ENCODE measurements at places on chromosomes 12 and 14.

GRCh38 chr14:28707814-28708213, 58.8 kb upstream of the FOXG1 start:
- H3K27ac ChIP-seq, result no peak overlapping the region
- H3K27me3 ChIP-seq, result no peaks in the 10 kb centered on the region
- H3K36me3 ChIP-seq, result no peaks in the 10 kb centered on the region
- no peak for DNase-seq

GRCh38 chr14:29166507-29166906, 399.9 kb downstream of the FOXG1 start:
- DNase-seq, result no peak
- H3K27me3 ChIP-seq, result peaks cover 5% of the 10 kb centered on the region
- H3K36me3 ChIP-seq, result no peaks in the 10 kb centered on the region
- H3K27ac ChIP-seq, result no peak overlapping the region
- H3K4me3 ChIP-seq, result no peak overlapping the region

GRCh38 chr12:125981610-125982253, 916.5 kb downstream of the AACS start:
- H3K27me3 ChIP-seq, result peaks cover 6% of the 10 kb centered on the region
- H3K4me3 ChIP-seq, result no peak overlapping the region
- H3K4me1 ChIP-seq, result peaks cover 4% of the 10 kb centered on the region
- DNase-seq, result no peak

DNA sequence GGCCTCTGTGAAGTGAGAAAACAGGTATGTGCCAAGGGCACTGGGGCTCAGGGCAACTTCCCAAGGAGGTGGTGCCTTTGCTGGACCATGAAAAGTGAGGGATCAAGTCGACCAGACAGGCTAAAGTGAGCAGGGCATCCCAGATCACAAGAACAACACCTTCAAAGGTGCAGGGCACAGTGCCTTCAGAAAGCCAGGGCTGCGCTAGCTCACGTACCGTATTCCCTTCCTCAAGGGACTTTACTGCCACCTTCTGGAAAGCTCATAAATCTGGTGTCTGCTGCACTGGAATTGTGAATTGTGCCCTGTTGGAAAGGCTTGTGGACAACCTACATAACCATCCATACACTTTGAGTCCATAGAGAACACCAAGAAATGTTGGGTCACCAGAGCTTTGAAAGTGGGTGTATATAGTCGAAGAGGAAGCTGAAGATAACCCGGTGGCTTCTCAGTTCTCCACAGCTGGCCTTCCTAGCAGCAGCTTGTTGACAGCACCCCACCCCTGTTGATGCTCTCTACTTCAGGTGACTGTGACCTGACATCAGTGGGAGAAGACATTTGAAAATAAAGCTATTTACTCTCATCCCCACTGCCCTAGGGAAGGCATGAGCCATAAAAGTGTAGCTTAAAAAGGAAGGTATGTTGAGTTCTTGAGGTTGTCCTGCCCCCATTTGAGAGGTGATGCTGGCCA, 24.5 kb downstream of the FIGNL2 start:
- no peak overlapping the region for H3K27ac ChIP-seq
- no peak for DNase-seq
- H3K27me3 ChIP-seq, result peaks cover 9% of the 10 kb centered on the region
- no peaks in the 10 kb centered on the region for H3K4me1 ChIP-seq
- H3K4me3 ChIP-seq, result no peak overlapping the region

- H3K4me1 ChIP-seq, result no peaks in the 10 kb centered on the region
- H3K36me3 ChIP-seq, result no peaks in the 10 kb centered on the region
- no peaks in the 10 kb centered on the region for H3K27me3 ChIP-seq
- no peak overlapping the region for H3K27ac ChIP-seq
- no peak for DNase-seq
- H3K4me3 ChIP-seq, result no peak overlapping the region
Measured at GRCh38 chr12:58602736-58603135, 317.6 kb downstream of the LRIG3 start.

GRCh38 chr14:25400607-25401206, 350.8 kb upstream of the STXBP6 start:
- H3K27me3 ChIP-seq, result no peaks in the 10 kb centered on the region
- no peaks in the 10 kb centered on the region for H3K4me1 ChIP-seq
- no peaks in the 10 kb centered on the region for H3K36me3 ChIP-seq
- DNase-seq, result no peak
- H3K4me3 ChIP-seq, result no peak overlapping the region

DNA sequence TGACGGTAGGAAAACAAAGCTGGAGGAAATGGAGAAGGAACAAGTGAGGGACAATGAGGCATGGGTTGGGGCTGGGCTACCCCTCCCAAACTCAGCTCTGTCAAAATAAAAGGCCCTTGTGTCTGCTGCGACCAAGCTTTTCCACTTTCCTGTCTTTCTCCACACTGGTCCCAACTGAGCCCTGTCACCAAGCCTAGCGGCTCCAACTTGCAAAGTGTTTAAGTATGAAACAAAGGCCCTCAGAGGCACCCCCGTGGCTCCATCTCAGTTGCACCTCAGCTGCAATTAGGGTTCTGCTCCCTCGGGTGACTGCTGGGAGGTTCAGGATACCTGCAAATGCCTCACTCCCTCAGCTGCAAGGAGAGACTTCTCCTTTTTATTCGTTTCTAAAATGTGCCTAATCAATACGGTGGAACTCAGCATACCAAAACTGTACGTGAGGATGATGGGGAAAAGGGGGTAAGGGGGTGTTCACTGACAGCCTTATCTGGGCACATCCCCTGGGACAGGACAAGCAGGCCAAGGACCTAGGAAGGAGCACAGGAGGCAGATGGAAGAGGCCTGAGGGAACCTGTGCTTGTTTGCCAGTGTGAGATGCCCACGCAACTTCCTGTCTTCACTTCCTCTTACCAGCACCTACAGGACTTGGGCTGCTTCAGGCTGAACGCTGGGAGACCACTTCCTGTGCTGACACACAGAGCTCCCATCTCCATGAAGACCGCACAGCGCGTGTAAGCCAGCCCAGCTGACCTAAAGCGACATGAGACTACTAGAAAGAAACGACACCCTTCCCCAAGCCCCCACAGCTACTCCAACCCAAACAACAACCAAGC, 8.9 kb downstream of the VAMP1 start:
- H3K4me3 ChIP-seq, result peak overlapping the region; percentile 29
- peaks cover 32% of the 10 kb centered on the region for H3K4me1 ChIP-seq
- no peaks in the 10 kb centered on the region for H3K36me3 ChIP-seq
- DNase-seq, result peak; percentile 71
- H3K27me3 ChIP-seq, result no peaks in the 10 kb centered on the region

DNA sequence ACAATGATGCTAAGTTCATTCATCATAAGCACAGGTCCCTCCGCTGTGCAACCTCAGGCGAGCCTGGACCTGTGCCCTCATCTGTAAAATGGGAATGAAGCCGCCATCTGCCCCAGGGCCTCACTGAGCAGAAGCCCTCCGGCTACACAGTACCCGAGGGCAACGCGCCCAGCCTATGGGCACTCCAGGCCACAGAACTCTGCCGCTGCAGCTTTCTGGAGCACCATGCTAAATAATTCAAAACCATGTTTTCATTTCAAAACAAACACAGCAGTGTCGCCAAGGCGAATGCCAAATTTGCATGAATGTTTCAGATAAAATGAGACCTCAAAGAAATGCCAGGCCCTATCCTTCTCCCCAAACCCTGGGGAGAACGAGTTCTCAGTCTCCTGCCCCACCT, 4.0 kb downstream of the NCOR2 start:
- H3K4me1 ChIP-seq, result peaks cover 66% of the 10 kb centered on the region
- H3K27me3 ChIP-seq, result no peaks in the 10 kb centered on the region
- no peak overlapping the region for H3K4me3 ChIP-seq
- H3K36me3 ChIP-seq, result no peaks in the 10 kb centered on the region
- H3K27ac ChIP-seq, result no peak overlapping the region

DNA sequence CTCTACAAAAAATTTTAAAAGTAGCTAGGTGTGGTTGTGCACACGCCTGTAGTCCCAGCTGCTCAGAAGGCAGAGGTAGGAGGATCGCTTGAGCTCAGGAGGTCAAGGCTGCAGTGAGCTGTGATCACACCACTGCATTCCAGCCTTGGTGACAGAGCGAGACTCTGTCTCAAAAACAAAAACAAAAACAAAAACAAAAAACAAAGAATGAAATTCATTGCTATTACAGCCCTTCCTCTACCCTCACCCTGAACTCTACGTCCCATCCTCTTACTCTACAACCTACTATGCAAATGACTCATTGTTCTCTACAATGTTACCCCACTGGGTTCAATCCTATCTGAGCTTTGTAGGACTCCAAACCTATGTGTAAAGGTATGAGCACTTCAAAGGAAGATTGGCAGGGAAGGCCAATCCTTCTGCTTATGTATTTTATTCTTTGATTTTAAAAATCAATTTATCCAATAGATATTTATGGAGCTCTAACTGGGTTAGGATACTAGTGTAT, 39.3 kb downstream of the NINJ2 start:
- no peak for DNase-seq
- H3K36me3 ChIP-seq, result no peaks in the 10 kb centered on the region

- H3K27ac ChIP-seq, result no peak overlapping the region
- H3K4me1 ChIP-seq, result no peaks in the 10 kb centered on the region
- H3K36me3 ChIP-seq, result no peaks in the 10 kb centered on the region
- no peaks in the 10 kb centered on the region for H3K27me3 ChIP-seq
- no peak for DNase-seq
- no peak overlapping the region for H3K4me3 ChIP-seq
Measured at GRCh38 chr12:104534162-104534856, 77.6 kb downstream of the CHST11 start.

DNA sequence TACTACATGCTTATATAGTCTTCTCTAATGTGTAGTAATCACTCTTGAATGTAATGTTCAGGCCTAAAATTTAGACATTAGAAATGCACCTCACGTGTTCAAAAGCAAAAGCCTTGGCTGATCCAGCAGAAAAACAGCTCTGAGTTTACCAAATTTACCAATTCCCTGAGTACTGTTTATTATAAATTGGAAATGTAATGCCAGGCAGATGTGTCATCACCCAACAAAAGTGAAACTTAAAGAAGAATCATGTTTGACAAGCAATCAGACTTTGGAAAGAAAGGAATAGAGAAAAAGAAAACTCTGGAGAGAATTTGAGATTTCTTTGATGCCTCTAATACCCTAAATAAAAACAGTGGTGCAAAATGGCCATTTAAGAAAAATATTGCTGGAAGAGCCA, 26.5 kb upstream of the STRAP start:
- H3K4me1 ChIP-seq, result peaks cover 11% of the 10 kb centered on the region
- no peak for DNase-seq
- H3K36me3 ChIP-seq, result no peaks in the 10 kb centered on the region
- H3K4me3 ChIP-seq, result no peak overlapping the region
- no peaks in the 10 kb centered on the region for H3K27me3 ChIP-seq
- no peak overlapping the region for H3K27ac ChIP-seq

DNA sequence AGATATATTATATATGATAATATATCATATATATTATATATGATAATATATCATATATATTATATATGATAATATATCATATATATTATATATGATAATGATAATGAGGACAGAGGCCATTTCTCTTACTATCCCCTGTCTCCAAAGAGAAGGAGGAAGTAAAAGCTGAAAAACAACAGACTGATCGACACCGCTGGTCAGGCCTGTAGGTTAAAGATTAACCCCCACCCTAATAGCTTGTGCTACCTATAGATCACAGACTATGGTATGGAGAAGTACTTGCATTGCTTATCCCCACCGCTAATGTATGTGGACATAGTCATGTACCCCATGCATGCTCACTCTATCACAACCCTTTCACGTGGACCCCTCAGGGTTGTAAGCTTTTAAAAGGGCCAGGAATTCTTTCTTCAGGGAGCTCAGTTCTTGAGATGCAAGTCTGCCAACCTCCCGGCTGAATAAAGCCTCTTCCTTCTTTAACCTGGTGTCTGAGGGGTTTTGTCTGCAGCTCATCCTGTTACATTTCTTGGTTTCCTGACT, 786.1 kb upstream of the TMEM132C start:
- H3K4me1 ChIP-seq, result no peaks in the 10 kb centered on the region
- no peak for DNase-seq
- H3K27me3 ChIP-seq, result no peaks in the 10 kb centered on the region
- H3K36me3 ChIP-seq, result no peaks in the 10 kb centered on the region
- H3K27ac ChIP-seq, result no peak overlapping the region

- peaks cover 16% of the 10 kb centered on the region for H3K36me3 ChIP-seq
- no peak overlapping the region for H3K4me3 ChIP-seq
- no peak overlapping the region for H3K27ac ChIP-seq
Measured at GRCh38 chr14:75709207-75709812, 48.3 kb downstream of the TTLL5 start.

- no peaks in the 10 kb centered on the region for H3K27me3 ChIP-seq
- peaks cover 3% of the 10 kb centered on the region for H3K4me1 ChIP-seq
Measured at GRCh38 chr12:109033239-109034196, 12.7 kb upstream of the SVOP start.

- no peaks in the 10 kb centered on the region for H3K27me3 ChIP-seq
- no peaks in the 10 kb centered on the region for H3K4me1 ChIP-seq
- H3K27ac ChIP-seq, result no peak overlapping the region
- no peak for DNase-seq
- no peak overlapping the region for H3K4me3 ChIP-seq
- H3K36me3 ChIP-seq, result no peaks in the 10 kb centered on the region
Measured at GRCh38 chr14:54462048-54462447, 20.9 kb upstream of the CNIH1 start.

DNA sequence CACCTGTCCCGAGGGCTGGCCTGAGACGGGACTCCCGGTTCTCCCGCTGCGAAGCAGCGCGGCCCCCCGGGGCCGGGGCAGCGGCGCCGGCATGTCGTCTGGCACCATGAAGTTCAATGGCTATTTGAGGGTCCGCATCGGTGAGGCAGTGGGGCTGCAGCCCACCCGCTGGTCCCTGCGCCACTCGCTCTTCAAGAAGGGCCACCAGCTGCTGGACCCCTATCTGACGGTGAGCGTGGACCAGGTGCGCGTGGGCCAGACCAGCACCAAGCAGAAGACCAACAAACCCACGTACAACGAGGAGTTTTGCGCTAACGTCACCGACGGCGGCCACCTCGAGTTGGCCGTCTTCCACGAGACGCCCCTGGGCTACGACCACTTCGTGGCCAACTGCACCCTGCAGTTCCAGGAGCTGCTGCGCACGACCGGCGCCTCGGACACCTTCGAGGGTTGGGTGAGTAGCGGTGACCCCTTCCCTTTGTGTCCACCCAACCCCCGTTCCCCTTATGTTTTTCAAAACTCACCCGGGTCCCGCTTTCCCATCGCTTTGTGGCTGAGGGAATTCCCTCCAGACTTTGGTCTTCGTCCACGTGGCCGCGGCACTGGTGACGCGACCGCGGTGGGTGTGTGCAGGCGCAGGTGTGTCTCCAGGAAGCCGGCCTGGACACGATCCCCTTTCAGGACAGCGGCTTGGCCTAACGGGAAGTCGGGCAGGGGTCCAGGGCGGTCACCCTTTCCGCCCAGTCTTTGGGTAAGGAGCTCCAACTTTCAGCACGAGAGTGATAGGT, 826 bp downstream of the PRKCH start:
- peak; percentile 76 for DNase-seq
- peak overlapping the region; percentile 93 for H3K27ac ChIP-seq
- peaks cover 20% of the 10 kb centered on the region for H3K27me3 ChIP-seq

Measured in heart left ventricle (tissue), 16 donors.